ENCODE measurements at places on chromosomes 2 and 18.

- DNase-seq = no peak
Measured at GRCh38 chr18:8288472-8289195, 320.6 kb upstream of the RAB12 start.

DNA sequence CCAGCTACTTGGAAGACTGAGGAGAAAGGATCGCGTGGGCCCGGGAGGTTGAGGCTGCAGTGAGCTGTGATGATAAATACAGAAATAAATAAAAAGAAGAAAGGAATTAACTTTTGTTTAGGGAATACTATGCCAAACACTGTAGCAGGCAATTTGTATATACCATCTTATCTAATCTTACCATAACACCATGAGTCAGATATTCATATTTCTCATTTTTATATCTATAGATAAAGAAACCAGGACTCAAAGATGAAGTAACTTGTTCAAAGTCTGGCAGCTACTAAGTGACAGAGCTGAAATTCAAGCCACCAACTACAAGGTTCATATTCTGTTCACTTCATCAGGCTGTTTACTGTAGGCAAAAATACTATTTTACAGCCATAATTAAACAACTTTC lies 119.2 kb upstream of the SLC39A10 start:
- no peak for DNase-seq

- no peak for DNase-seq
Measured at GRCh38 chr2:111128096-111128495, 7.4 kb downstream of the BCL2L11 start.

DNA sequence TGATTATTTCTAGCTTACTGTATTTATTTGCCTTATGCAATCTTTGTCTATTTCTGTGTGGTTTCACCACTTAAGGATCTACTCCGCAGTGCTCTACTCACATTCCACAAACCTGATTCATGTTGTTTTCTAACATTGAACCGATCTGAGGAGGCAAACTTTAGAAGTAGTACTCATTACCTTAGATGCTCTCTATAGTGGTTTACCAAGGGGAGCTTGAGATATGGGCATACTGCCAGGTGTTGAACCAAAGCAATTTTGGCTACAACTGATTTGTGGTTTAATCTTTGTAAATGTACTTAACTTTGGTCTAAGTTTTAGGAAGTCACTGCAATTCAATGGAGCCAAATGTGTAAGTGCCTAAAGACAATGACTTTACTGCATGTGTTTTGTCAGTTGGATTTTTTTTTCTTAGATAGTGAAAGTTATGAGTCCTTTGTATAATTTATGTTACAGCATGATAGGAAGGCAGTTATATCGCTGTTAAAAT lies 50.1 kb downstream of the MAP2 start:
- DNase-seq = no peak

GRCh38 chr2:175926272-175926671 lies 75.8 kb downstream of the LNPK start:
- no peak for DNase-seq

DNA sequence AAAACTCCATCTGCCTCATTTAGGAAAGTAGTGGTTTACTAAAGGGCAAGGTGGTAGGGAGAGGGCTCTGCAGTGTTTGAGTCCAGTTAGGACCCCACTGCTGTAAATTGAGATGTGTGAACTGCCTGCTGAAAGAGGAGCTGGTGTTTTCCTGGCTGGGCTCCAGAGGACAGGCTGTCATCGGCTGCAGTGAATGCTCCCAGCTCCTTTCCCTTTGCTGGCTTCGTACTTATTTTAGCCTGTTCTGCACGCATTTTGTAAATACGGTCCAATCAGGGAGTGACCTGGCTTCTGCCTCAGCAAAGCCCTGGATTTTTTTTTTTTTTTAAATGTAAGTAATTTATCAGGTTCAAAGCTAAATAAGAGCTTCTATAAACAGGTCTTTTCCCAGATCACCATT lies 37.5 kb downstream of the SLC4A3 start:
- no peak for DNase-seq

DNA sequence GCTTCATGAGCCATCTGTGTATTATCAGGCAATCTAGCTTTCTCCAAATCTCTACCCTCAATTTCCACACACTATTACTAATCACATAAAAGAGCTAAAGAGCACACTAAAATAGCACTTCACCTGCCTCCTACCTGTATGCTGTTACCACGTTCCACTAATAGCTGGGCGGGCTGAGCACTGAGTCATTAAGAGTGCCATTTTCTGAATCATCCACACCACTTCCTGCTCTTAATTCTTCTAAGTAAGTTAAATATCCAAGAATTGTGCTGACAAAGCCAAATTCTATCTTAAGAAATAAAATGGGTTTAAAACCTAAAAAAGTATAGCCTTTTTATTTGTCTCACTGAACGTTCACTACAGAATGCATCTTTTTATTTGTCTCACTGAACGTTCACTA lies 35.7 kb downstream of the NOL10 start:
- no peak for DNase-seq

GRCh38 chr18:13617826-13618515 lies 108.4 kb downstream of the FAM210A start:
- no peak for DNase-seq

DNA sequence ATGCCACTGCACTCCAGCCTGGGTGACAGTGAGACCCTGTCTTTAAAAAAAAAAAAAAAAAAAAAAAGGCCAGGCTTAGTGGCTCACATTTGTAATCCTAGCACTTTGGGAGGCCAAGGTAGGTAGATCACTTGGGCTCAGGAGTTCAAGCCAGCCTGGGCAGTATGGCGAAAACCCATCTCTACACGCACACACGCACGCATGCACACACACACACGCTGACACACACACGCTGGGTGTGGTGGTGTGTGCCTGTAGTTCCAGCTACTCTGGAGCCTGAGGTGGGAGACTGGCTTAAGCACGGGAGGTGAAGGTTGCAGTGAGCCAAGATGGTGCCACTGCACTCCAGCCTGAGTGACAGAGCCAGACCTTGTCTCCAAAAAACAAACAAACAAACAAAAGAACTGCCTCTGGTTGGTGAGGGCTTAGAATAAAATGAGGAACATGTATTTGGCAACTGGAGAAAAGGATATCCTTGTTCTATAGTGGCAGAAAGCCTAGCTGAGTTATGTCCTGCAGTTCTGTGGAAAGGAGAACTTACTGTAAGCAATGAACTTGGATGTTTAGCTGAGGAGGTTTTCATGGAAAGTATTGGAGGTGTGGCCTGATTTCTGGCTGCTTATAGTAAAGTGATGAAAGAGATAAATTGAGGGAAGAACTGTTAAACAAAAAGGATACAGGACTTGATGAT lies 34.0 kb downstream of the HAT1 start:
- DNase-seq = no peak

DNA sequence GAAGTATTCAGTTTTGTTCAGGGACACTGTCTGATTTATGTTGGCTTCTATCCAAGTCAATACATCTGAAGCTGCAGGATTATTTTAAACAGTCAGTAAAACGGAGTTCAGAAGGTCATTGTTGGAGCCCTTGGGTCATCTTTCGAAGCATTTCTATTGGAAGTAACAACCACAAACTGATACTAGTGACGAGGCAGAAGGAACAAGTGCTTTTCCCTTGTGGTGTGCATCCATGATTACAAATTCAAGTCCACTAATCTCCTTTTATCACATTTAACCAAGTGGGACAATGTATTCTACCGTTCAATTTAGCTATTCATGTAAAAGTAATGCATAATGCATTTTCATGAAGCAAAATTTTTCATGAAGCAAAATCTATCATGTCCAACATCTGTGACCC lies 76.9 kb downstream of the CD226 start:
- DNase-seq = no peak

GRCh38 chr18:11998193-11998592 lies 16.9 kb downstream of the IMPA2 start:
- no peak for DNase-seq

DNA sequence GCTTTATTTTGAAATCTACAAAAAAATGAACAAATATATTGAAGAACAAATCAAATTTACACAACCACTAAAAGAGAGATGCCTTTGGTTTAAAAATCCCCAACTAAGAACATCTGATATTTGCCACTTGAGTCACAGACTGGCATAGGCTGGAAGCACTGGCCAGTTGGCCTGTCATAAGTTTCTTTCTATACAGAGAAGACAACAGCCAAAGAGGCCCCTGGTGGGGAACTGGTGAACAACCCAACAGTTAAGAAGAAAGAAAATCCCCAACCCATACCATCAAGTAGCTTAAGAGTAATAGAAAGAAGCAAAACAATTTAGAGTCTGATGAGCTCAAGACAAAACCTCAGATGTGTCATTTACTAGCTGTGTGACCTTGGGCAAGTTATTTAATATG lies 45.5 kb downstream of the OSR1 start:
- DNase-seq = no peak

DNA sequence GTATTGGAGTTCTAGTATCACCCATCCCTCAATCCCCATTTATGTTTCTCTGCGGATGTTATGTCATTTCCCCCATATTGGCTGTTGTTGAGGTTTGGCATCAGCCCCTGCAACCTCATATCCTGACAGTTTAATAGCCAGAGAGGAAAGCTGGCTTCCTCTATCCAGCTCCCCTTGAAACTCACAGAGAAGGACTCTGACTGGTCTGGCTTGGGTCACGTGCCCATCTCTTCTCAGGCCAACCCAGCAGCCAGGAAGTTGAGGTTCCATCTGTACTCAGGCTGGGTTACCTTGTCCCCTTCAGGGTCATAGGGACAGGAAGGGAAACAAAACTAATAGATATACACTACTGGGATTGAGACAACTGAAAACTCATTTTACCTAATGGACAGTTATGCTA lies 148.0 kb upstream of the SLC14A2 start:
- no peak for DNase-seq

GRCh38 chr2:42360493-42360889 lies 526 bp downstream of the COX7A2L start:
- no peak for DNase-seq

- no peak for DNase-seq
Measured at GRCh38 chr18:68500556-68500955, 214.4 kb downstream of the TMX3 start.

GRCh38 chr2:131094463-131095281 lies 1.4 kb upstream of the FAM168B start:
- DNase-seq = no peak

DNA sequence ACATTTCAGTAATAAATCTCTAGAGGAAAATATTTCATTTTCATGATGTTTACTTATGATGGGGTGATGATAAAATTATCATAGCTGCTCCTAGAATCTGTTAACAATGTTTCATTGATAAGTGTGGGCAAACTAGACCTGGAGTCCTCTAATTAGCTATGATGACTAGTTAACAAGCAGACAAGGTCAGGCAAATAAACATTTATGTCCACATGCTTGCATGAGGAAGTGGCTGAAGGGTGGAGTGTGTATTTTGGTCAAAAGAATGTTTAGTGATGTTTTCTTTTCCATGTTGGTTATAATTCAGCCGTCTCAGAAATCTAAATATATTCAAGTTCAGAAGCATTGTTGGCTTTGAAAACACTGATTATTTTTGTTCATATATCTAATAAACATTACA lies 99.9 kb upstream of the FN1 start:
- DNase-seq = no peak

DNA sequence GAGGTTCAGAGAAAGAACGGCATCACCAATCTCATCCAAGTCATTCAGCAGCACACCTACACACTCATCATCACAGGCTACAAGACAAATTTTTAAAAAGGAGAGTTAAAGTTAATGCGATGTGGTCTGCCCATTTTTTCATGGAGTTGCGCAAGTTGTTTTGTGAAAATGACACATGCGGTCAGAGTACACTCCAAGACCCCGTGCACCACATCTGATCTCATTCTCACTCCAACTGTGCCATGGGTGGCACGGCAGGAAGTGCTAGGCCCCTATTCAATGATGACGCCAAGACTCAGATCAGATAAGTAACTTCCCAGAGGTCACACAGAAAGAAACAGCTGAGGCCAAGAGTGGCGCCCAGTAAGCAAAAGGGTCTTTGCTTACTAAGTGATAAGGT lies 119.8 kb downstream of the LAMA1 start:
- no peak for DNase-seq

DNA sequence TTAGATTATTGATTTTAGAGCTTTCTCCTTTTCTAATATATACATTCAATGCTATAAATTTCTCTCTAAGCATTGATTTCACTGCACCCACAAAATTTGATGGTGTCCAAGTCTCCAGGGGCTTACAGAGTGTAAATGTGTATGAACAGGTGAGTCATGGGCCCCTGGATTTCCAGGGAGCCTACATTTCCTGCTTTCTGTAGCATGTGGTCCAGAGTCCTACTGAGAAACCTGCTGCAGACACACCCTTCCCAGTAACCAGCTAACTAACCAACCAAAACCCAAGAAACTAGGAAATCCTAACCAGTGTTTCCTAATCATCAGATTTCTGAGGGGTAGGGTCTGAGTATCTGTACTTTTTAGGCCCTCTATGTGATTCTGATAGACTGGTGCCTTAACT lies 39.5 kb upstream of the TANC1 start:
- DNase-seq = no peak

DNA sequence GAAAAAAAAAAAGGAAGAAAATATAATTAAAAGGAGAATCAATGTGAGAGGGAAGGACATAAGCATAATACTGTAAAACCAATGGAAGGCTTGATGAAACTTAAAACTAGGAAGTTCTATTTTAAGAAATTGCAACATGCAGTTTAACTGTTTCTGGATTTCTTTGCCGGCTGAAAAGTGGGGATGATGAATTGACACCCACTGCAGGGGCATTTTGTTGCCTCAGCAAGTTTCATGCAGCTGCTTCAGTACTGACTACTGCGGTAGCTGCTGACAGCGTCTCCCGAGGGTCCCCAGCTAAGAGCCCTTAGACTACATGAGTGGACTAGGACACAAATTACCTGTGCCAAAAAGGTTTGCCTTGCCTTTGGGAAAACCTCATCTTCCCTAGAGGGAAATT lies 69.2 kb downstream of the B3GNT2 start:
- DNase-seq = no peak

DNA sequence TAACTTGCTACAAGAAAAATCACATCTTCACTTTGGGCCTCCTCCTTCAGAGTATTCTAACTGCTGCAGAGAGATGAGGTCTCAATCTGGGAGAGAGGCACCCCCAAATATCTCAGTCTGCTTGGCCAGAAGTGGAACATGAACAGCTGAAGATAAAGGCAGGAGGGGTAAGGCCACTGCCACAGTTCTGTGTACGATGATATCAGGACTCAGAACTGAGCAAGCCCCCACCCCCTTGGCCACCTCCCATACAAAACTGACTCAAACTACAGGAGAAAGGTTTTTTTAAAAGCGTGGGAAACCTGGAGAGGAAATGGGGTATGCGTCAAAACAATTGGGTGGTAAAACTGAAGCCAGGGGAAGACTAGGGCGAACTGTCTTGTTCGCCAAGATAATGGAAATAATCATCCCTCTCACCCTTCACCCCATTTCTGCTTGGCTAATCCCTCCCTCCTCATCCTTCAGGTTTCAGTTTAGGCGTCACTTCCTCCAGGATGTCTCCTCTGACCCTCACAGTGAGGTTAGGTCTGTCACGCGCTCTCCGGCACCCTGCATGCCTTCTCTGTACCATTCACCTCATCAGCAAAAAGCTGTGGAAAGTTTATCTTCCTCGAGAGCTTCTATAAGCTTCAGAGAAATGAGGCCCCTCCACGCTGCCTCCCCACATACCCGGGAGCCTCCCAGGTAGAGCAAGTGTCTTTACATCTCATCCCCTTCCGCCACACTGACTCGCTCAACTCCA lies 64.4 kb downstream of the SFXN5 start:
- DNase-seq = peak; percentile 34

- DNase-seq = no peak
Measured at GRCh38 chr2:2804528-2804927, 473.5 kb upstream of the MYT1L start.

GRCh38 chr2:201465524-201465971 lies 14.0 kb downstream of the STRADB start:
- no peak for DNase-seq

Data from breast epithelium (tissue), 4 donors.